Panc1 (cell line): ENCODE measurements at places on chromosomes 1 and 21. TPM values are rescaled to one million over a fixed set of nuclear protein-coding genes. Genes with fewer than 3 reads are reported as not detected.

DNA sequence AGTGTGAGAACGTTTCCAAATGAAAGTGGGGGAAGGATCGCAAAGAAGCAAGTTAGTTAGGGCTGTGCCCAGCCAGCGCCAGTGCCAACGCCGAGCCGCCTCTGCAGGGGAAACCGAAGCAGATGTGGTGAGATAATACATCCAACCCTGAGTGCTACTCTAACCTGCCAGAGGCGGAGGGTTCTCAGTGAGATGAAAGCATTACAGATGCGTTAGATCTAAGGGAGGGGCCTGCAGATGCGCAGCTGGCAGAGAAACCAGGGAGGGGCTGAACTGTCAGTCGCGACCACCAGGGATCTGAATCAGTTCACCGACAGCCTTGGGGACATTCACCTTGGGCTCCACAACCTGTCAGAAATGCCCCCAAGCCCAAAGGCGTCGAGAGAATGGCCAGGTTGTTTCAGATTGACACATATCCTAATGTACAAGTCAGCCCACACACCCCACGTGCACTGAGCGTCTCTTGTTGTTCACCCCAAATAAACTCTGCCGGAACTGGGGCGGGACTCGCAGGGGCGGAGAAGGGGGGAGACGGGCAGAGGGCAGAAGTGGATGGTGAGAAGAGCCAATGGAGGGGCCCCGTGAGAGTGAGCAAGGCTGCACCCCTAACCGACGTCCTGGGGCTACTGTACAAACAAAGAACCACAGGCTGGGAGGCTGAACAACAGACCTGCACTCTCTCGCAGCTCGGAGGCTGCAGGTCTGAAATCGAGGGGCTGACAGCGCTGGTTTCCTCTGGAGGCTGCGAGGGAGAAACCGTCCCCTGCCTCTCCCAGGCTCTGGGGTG, 8.7 kb upstream of the UMODL1 start:
- no peak overlapping the region for H3K27ac ChIP-seq
- H3K27me3 ChIP-seq = no peaks in the 10 kb centered on the region
- no peaks in the 10 kb centered on the region for H3K4me1 ChIP-seq
- H3K4me3 ChIP-seq = no peak overlapping the region
- H3K36me3 ChIP-seq = no peaks in the 10 kb centered on the region
- DNase-seq = no peak

DNA sequence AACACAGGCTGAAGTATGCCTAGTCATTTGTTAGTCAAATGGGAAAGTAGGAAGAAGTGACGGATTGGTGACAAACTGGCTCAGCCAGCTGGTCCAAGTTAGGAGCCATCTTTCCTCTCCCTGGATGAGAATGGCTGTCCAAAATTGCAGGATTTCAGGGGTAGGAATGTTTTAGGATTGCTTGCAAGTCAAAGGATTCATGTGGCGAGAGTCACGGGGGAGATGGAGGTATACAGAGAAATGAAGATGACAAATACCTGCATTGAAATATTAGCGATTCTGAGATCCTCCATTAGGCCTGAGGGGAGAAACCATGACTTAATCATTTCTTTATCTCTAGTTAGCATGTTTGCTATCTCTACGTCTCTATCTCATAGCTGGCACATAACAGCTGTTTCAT, 41.8 kb upstream of the PIGC start:
- H3K36me3 ChIP-seq = no peaks in the 10 kb centered on the region; the same call in 1 of the 2 replicates
- H3K4me1 ChIP-seq = no peaks in the 10 kb centered on the region
- H3K27ac ChIP-seq = no peak overlapping the region
- H3K4me3 ChIP-seq = no peak overlapping the region

DNA sequence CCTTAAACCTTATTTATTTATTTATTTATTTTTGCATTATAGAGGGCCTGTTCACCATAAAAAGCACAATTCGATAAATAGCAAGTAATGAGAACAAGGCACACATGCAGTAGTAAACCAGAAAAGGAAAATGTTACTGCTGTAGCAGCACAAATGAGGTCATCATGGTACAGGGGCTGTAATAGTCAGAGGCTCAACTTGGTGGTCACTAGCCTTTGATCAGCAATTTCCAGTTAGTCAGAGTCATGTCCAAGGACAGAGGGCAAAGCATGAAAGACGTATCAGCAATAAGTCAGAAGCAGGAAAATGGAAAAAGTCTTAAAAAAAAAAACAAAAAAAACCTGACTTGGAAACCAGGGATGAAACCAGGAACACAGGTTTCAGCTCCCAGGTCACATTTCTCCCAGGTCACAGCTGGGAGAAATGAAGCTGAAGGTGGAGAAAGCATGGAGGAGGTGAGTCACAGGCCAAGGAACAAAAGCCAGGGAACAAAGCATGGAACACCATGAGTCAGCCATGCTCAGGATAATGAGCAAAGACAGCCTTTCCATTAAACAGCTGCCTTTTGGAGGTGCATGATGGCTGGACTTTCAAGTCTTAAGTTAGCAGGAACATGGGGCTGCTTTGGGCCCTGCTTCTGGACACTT, 556.3 kb downstream of the LTN1 start:
- H3K27me3 ChIP-seq = no peaks in the 10 kb centered on the region
- no peak overlapping the region for H3K27ac ChIP-seq
- no peaks in the 10 kb centered on the region for H3K4me1 ChIP-seq
- no peak for DNase-seq

CERS2 gene
- 348 TPM for total RNA-seq

DNA sequence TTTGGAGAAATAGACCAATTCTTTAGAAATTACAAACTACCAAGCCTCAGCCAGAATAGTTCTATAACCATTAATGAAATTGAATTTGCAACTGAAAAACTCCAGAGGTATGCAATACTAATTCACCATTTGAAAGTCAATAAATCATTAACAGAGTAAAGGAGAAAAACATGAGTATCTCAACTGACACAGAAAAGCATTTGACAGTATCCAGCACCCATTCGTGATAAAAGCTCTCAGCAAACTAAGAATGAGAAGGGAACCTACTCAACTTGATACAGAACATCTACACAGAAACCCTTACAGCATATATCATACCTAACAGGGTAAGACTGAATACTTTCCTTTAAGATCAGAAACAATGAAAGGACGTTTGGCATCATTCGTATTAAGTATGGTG, 54.3 kb downstream of the ST6GALNAC5 start:
- no peak for DNase-seq
- no peaks in the 10 kb centered on the region for H3K4me1 ChIP-seq
- H3K27me3 ChIP-seq = no peaks in the 10 kb centered on the region; the same call in 1 of the 2 replicates
- H3K36me3 ChIP-seq = no peaks in the 10 kb centered on the region
- H3K4me3 ChIP-seq = no peak overlapping the region

WARS2 gene
- total RNA-seq = 6.6 TPM
